ENCODE measurements at places on chromosomes 11 and 22. TPM values are rescaled to one million over a fixed set of nuclear protein-coding genes. Genes with fewer than 3 reads are reported as not detected.
A peak's percentile ranks its signal among the peaks of the same experiment; 100 is the strongest.

GRCh38 chr11:43975629-43976028, 33.2 kb downstream of the C11orf96 start:
- no peak for DNase-seq

GRCh38 chr11:66317723-66318599, 1.1 kb upstream of the CD248 start:
- peak; percentile 60 for DNase-seq

Gene SPTBN2
- total RNA-seq, result 0.77 TPM

- no peak for DNase-seq
Observed at GRCh38 chr11:94196363-94196762, 67.7 kb downstream of the PANX1 start.

Gene SYT7
- total RNA-seq, result 18.9 TPM

DNA sequence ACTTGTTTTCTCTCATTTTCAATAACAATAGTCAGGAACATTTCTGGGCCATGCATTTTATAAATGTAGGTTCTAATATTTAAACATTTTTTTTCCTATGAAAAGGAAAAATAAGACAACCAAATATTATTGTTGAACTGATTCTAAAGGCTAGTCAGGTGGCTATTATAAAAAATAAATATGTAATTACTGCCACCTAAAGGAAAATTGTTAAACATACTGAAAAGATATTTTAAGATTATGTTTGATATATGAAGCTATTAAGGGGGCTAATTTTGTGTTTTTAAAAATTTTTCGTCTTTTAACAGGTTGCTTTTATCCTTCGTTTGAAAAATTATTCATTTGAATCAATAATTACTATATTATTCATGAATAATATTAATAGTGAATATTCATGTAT, 62.2 kb upstream of the FDX1 start:
- DNase-seq, result no peak
